ENCODE measurements at places on chromosomes 7 and 10.

DNA sequence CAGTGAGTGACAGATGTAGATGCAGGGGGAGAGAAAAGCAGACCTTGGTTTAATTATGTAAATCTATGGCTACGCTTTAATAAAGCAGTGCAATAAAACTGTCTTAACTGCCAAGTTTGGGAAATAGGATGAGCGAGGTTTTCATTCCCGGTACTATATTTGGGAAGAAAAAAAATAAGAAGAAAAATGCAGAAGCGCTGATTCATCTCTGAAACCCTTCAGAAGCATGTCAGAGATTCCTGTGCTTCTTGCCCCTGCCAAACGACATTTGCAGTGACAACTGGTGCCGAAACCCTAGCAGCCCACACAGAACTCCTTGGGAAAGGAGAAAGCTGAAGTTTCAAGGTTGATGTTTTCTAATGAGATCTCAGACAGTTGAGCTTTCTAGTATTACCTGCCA, 380.7 kb downstream of the REEP3 start:
- DNase-seq, result no peak

GRCh38 chr10:13902868-13903587, 316.3 kb downstream of the PRPF18 start:
- no peak for DNase-seq

GRCh38 chr7:2037808-2038522, 194.8 kb downstream of the MAD1L1 start:
- no peak for DNase-seq

DNA sequence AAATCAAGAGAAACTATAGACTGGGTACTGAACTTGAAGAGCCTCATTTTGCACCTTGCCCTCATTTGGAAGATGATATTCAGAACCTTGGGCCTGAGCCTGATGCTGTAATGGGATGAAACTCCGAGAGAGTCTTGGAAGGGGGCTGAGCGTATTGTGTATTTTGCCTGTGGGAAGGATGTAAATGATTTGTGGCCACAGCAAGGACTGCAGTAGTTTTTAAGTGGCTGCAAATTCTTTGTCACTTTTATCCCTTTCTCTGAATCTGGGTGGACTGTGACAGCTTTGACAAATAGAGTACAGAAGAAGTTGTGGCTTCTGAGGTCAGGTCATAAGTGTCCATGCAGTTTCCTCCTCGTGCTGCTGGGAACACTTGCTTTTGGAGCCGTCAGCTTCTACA, 221.2 kb downstream of the ADRA2A start:
- DNase-seq, result no peak

DNA sequence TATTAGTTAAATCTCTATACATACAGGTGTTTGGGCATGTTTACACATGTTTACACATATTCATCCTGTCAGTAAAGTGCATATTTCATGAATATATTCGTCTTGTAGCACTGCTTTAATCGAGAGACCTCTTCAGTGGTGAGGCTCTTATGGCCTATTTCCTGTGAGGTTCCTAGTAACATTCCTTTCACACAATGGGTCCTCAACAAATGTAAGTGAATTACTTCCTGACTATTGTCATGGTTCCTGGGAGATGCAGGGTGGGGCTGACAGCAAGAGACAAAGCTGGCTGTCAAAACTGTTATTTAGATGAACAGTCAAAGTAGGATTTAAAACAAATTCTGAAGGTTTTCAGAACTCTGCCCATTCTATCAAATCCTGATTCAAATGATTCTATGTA, 12.4 kb upstream of the SEMA3A start:
- no peak for DNase-seq

DNA sequence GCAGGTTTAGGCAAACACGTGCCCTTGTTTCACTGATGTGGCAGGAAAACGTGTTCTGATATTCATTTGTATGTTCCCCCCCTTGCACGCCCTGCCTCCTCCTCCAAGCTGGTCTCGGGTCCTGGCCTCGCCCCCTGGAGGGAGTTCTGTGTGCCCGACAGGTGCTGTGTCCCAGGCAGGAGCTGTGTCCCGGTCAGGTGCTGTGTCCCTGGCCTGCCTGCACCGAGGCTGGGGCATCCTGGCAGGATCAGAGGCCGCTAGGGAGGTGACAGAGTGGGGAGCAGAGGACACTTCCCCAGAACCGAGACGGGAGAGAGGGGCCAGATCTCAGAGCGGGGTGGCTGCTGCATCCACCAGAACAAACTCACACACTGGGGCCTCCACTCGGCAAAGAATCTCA, 45.3 kb downstream of the PRKAG2 start:
- no peak for DNase-seq

DNA sequence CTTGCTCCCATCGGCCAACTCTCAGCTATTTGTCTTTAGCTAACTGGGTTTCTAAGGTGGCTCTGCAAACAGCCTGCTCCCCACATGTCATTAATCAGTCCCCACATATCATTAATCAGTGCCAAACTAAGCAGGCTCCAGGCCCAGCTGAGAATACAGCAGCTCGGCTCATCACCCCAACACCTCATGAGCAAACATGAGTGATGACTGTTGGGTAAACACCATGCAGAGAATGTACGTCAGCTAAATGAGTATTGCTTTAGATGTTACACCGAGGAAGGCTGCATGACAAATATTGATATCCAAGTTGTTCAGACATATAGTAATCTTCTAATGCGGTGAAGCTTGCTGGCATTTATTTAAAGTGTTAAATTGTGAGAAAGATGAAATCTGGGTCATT, 187.5 kb upstream of the AOAH start:
- DNase-seq, result peak; percentile 73

DNA sequence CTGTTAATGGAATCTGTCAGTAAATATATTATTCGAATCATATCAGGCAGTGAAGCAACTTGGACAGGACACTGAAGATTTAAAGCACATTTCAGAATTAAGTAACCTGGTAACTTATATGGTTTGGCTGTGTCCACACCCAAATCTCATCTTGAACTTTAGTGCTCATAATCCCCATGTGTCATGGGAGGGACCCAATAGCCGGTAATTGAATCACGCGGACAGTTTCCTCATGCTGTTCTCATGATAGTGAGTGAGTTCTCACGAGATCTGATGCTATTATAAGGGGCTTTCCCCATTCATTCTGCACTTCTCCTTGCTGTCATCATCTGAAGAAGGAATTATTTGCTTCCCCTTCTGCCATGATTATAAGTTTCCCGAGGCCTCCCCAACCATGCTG, 83.2 kb upstream of the COL1A2 start:
- no peak for DNase-seq

- DNase-seq, result no peak
Measured at GRCh38 chr10:100735337-100736143, 9.8 kb upstream of the PAX2 start.

DNA sequence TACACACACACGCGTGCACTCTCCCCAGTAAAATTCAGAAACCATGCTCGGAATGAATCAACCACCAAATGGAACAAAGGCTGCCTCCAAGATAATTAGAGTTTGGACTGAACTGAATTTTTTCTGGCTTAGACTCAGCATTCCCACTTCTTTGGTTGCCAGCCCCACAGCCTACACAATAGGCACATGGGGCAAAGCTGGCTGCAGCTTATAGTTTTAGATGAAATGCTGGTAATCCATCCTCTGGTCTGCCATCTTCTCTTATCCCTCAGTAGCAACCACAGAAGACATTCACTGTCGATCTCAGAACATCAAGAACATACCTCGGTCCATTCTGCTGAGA, 44.2 kb downstream of the PDE1C start:
- no peak for DNase-seq

DNA sequence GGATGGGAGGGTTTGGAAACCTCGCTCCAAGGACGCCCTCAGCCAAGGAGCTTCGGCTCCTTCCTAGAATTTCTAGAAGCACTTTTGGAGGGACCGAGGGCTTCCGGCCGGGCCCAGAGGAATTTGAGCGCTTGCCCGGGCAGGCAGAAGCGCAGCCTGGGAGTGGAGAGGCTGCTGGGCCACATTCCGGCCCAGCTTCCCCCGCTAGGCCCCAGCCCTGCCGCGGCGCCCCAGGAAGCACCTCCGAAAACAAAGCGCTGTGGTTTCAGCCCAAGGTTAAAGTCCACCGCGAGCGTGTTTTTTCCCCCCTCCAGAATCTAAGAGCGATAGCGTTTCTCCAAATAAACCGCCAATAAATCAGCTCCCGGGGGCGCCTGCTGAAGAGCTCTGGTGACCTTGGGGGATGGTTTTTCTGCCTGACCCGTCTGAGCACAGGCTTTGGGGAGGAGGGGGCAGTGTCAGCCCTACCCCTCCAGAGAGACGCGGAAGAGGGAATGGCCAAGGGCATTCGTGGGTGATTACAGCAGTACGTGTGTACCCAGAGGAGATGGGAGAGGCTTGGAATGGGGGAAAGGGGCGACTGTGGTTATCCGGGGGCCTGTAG, 5.7 kb upstream of the TNRC18 start:
- DNase-seq, result no peak

GRCh38 chr7:12747687-12748306, 60.4 kb downstream of the ARL4A start:
- no peak for DNase-seq

DNA sequence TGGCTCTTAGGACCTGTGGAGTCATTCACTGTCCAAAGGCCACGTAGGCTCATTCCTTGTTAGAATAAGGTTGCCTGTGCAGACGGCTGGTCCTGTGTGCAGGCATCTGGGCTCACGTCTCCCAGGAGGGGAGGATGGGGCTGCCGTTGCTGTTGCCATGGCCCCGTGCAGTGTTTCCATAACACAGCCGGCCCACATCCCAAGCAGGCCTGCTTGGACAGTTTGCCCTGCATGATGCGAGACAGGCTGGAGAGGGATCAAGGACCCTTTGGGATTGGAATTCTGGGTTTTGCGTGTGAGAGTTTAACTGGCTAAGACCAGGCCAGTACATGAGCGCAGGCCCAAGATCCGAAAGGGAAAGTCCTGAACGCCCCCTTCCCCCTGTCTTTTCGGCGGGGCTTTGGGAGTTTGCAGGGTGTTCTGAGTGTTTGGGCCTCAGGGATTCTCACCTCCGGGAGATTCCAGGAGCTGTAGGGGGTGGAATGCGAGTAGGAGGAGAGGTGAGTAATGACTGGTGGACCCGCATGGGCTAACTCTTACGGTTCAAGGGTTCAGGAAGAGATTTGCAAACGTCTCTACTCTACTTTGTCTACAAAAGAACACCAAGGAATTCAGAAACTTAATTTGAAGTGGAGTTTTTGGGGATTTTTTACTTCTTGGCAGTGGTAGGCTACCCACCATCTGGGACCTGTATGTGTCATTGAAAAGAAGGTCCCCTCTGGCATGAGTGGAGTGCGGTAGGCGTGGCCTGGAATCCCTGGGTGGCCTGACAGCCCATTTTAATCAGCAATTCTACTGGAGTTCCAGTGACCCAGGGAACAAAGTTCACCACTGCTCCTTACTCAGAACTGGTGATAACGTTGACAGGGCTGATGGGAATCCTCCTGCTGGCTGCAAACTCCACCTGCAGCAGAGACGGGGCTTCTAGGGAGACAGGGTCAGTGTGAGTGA, 125.4 kb downstream of the ITIH5 start:
- DNase-seq, result no peak

- no peak for DNase-seq
Measured at GRCh38 chr10:14009371-14010100, 321.2 kb downstream of the FRMD4A start.

DNA sequence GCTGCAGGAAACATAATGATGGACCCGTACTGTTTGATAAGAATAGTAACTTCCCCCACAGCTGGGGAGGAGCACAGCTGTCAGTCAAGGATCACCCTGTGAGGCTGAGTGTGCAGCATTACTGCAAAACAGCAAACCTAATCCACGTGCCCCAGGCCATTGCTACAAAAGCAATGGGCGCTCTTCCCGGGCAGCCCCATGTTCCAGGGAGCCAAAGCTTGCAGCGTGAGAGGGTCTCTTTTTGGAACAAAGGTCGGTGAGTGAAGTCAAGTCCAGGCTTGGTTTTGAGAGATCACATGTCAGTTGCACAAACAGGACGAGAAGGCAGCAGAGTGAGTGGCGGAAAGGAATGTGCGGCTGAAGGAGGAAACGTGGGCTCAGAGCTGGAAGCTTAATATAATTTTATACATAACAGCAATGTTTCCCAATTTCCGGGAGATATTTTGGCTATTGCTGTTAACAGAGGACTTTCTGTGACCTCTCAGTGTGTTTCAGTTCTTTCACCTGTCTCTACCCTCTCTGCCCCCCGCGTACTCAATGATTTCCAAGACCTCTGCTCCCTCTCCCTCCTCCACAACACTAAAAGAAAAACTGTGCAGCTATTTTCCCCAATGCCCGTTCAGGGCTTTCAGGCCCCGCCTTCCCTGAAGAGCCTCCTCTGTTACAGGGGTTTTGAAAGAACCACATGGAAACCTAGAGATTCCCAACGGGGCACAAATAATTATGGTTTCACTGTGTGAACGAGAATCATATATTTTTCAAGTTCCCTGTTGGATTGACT, 128.9 kb downstream of the MTPAP start:
- DNase-seq, result no peak

All from NCI-H510A (cell line).